ENCODE measurements at places on chromosomes 5 and 9.
A peak's percentile ranks its signal among the peaks of the same experiment; 100 is the strongest.

DNA sequence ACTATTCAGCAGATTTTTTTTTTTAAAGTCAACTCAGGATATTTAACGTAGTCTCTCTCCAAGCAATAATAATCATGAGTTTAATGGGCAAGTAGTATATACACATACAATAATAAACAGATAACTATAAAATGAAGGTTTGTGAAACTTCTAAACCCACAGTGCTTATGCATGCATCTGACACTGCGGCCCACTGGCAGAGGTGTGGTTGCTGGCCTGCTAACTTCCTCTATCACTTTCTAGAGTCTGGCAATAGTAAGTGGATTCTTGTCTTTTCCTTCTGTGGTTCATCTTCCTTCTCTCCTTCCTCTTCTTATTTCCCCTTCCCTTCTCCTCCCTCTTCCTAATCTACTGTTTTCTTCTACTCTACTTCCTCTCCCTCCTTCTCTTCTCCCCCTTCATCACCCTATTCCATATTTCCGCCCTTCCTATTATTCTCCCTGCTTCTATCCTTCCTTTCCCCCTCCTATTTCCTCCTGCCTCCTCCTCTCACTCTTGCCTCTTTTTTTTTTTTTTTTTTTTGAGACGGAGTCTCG is 18.6 kb upstream of the AGXT2 start:
- no peak for DNase-seq

- DNase-seq: no peak
Observed at GRCh38 chr5:146548781-146549449, 32.9 kb upstream of the GPR151 start.

DNA sequence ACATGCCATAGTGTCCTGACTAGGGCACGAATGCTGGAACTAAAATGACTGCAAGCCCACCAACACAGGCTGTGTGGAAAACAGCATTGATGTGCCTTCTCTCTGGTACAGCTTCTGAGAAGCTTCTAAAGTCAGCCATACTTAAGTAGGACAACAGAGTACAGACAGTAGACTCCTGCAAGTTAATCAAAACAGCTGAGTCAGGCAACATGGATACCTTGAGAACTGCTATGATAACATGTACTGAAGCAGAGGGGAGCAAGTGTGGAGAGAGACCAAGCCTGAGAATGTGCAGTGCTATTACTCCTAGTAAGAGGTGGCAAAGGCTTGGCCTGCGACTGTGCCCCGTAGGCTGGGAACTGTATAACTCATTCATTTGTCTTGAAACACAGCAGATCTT is 2.5 kb downstream of the ISCA1 start:
- DNase-seq: no peak

DNA sequence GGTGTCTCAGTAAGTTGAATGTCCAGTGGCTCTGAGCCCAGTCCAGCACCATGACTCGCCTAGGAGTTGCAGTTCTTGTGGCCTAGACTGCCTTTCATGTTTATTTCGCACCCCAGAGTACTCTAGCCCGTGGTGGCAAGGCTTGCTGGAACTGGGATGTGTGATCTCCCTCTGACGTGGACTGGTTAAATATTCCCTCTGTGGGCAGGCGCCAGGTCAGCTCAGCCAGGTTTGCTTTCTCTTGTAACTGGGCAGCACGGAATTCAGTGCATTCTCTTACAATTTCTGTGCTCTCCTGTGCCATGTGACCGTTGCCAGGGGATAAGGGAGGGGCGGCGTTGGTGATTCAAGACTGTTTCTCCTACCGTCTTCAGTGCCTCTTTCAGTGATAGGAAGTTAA is 270.8 kb downstream of the KDM4C start:
- DNase-seq: no peak

DNA sequence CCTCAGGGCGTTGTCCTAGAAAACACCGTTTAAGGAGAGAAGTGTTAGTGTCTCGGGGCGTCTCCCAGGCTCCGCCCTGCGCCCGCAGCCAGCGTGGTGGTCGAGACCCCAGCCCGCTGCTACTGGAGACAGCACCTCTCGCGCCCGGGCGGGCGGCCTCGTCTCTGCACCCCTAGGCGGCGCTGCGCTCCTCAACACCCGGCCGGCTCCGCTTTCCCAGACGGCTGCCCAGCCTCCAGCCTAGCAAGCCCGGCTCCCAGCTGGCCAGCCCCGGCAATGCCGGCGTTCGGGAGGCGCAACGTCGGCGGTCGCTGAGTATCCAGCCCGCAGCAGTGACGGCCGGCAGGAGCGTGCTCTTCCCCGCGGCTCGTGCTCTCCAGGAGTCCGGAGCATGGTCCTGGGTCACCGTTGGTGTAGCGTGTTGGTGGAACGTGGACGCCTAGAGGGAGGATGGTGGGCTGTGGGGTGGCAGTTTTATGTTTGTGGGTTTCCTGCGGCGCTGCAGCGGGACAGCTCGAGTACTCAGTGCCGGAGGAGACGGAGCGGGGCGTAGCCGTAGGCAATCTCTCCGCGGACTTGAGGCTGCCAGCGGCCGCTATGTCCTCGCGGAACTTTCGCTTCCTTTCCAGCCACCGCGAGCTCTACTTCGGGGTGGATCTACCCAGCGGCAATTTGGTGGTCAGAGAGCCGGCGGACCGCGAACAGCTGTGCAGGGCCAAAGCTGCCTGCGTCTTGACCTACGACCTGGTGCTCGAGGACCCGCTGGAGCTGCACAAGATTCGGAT is 536 bp downstream of the PCDHAC1 start:
- no peak for DNase-seq

- DNase-seq: no peak
Observed at GRCh38 chr5:77131361-77131760, 44.3 kb upstream of the ZBED3 start.

DNA sequence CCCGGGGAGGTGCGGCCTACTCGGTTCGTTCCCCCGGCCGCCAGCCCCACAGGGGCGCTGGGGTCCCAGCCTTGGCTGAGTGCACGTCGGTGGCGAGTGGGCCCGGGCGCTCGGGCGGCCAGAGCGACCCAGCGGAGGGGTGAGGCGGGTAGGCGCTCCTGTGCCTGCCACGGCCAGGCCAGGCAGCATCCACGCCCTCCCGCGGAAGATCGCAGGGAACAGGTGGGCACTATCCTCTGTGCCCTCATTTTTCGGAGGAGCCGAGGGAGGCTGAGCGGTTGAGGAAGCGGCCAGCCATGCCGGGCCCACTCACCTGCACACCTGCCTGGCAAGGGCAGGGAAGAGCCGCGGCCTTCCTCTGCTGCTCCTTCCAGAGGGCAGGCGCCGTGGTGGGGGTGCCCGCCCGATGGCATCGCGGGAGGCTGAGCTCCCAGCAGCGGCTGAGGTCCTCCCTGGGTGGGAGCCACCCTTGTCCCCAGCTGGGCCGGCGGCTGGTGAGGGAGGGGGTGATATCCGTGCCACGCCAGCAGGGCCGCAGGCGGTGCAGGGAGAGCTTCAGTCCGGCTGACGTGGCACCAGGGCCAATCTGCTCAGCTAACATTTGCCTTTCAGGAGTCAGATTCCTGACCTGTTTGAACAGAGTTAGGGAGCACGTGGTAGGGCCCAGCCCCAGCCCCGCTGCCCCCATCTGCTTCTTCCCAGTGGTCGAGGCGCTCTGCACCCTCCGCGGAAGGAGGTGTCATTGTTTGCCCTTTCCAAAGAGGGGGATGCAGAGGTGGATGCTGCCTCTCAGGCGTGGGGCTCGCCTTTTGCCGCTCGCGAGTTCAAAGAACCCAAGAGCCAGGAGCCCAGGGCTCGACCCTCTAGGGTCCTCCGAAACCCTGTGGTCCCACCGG is 1.6 kb upstream of the SEC16A start:
- DNase-seq: no peak

- no peak for DNase-seq
Observed at GRCh38 chr9:10961883-10962282, 349.1 kb upstream of the PTPRD start.

GRCh38 chr5:14467886-14468285 is 113.7 kb upstream of the OTULINL start:
- no peak for DNase-seq

GRCh38 chr9:133060417-133060841 is 1.4 kb upstream of the CEL start:
- no peak for DNase-seq

GRCh38 chr9:136351252-136351800 is 12.2 kb downstream of the DNLZ start:
- DNase-seq: no peak

DNA sequence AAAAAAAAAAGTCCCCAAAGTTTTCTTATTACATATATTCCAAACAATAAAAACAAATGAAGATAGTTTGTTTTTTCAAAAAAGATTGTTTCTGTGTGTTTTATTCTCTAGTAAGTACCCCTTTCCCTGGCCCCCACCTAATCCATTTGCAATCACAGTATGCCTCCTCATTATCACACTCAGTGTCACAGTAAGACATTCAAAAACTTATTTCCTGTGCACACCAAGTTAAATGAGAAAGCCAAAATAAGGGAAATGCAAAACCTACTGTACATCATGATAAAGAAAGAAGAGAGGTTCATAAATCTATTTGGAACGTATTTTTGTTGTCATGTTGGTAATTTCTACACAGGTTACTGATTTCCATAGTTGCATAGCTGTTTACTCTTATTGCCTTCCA is 62.3 kb downstream of the ST8SIA4 start:
- no peak for DNase-seq

DNA sequence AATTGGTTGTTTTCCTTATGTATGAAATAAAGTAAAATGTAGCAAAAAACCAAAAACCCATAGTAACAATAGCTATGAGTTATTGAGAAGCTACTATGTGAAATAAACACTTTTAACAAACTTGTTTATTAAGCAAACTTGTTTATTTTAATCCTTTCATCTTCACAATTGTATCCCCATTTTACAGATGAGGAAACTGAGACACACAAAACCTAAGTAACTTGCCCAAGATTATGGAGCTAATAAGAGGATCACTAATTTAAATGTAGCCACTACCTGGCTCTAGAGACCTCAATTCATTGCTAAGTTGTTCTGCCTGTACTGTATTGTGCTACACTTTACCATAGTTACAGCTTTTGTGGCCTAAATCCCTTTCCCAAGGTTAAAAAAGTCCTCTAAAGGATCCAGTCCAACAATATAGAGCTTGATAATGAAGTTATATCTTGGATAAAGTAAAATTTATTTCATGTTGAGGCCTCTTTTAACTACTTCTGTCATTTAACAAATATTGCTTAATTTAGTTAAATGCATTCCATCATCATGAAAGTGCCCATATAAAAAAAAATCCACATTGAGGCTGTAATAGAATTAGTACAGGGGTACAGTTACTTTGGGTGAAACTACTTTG is 22.1 kb downstream of the HOMER1 start:
- DNase-seq: no peak

DNA sequence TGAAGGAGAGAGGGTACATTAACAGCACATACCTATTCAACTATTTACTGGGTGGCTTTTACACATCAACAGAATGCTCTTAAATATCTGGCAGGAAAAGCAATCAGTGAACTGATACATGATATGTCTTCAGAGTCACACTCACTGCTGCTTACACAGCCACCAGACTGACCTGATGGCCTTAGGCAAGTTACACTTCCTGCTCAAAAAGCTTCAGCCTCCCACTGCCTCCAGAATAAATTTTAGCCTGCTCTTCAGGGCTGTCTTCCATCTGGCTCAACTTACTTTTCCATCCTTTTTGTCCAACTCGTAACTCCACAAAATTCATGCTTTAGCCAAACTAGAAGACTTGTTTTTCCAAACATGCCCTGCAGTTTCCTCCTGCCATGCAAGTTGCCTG is 10.7 kb downstream of the LOX start:
- DNase-seq: no peak

DNA sequence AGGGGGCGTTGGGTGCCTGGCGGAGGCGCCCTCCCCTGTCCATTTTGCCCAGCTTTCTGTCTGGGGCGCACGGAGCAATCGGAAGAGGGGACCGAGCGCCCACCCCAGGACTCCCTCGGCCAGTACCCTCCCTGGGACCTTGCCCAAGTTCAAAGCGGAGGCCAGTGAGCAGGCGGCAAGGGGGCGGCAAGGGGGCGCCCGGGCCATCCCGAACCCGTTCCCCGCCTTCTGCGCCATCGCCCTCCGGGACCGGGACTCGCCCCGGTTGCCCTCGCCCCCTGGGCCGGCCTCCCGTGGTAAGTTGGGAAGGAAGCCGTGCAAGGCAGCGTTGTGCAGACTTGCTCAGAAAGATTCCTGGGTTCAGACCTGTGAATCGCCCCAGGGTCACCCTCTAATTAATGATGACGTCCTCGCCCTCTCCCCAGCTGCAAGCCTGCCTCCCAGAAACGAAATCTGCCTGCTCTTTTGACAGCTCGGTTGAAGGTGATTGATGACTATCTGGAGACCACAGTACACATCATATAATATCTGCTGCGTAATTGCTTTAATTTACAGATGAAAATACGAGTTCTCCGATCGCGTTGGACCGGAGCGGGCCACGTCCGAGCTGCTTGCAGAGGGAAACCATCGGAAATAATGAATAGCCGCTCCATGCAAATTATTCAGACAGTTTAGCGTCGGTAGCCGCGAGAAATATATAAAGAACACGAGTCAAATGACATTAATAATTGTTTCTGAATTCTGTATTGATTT is 1.4 kb upstream of the IRX4 start:
- DNase-seq: no peak

- DNase-seq: no peak
Observed at GRCh38 chr9:130462685-130463540, 18.2 kb downstream of the ASS1 start.

DNA sequence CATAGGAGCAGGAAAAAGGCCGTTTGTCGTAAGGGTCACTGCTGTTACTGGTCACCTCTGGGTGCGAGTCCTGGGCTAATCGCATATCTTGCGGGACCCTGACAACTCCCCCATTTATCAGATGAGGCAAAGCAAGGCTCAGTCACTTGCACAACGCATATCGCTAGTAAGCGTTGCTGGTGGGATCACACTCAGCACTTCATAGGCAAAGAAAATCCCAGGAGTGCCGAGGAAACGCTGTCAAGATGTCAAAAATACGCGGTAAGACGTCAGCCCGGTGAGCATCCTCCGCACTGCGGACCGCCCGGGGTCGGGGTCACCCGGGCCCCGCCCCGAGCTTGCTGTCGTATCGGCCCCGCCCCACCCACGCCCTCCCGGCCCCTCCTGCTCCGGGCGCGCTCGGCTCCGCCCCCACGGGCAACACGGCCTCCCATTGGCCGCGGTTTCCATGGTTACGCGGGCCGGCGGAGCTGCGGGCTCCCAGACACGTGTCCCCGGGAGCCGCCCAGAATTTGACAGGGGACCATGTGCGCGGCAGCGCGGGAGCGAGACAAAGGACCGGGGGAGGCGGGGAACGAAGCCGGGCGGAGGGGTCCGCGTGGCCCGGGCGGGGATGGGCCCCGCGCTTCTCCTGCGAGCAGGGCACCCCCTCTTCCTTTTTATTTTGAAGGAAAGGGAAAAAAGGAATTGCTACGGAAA is 80.2 kb upstream of the IER5L start:
- DNase-seq: peak; percentile 85

DNA sequence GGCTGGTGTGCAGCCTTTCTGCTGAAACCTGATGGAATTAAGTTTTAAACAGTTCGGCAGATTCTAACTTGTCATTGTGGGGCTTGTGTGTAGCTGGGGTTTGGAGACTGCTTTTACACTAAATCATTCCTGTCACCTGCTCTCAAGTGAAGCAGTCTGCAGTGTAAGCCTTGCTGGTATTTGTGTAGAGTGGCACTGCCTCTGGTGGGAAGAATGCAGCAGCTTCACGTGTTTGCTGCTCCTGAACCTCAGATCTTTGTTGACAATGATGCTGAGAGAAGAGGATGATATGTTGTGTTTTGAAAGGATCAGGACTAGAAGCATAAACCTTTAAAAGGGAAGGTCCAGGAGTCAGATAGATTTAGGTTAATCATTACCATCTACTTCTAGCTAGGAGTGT is 88.1 kb downstream of the KDM4C start:
- DNase-seq: no peak

All from stimulated activated CD4-positive, alpha-beta T cell treated with anti-CD3 and anti-CD28 coated beads, Interleukin-15, amount 100 ng/mL, for 1 hour (primary cell).